Glutamatergic neuron (in vitro differentiated cells): ENCODE measurements at places on chromosomes 6 and 20. TPM values are rescaled to one million over a fixed set of nuclear protein-coding genes. Genes with fewer than 3 reads are reported as not detected.

GRCh38 chr20:48760403-48760983 is 67.3 kb downstream of the PREX1 start:
- DNase-seq, result no peak

DNA sequence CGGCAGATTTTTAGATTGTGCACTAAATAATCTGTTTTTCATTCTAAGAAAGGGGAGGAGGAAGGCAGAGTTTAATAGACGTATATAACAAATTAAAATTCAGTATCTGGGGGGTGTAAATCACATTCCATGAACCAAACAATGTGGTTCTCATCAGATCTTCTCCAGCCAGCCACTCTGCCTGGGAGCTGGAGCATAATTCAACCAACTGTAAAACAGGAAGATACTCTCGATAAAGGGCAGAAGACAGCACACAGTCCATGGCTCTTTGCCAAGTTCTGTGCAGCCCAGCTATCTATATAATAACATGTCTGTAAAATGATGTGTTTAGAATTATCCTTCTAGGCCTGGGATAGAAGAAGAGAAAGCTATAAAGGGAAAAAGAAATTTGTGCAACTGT is 289.9 kb upstream of the ZFP64 start:
- no peak for DNase-seq

DNA sequence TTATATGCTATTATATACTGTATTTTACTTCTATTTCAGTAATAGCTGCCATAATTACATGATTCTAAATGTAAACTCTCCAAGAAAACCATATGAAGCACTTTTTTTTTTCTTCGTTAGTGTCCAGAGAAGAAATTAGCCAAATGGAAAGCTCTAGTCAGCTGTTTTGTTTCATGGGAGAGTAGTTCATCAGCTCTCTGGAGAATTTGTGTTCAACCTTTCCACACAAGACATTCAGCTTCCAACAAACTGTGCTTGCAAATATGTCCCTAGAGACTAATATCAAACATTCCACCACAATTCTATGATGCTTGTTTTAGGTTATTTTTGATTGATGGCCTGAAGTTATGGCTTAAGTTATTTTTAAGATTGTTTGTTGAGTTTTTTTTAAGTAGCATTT is 19.5 kb downstream of the FHL5 start:
- DNase-seq, result no peak

GRCh38 chr6:145042559-145042958 is 692.8 kb downstream of the EPM2A start:
- DNase-seq, result no peak

DNA sequence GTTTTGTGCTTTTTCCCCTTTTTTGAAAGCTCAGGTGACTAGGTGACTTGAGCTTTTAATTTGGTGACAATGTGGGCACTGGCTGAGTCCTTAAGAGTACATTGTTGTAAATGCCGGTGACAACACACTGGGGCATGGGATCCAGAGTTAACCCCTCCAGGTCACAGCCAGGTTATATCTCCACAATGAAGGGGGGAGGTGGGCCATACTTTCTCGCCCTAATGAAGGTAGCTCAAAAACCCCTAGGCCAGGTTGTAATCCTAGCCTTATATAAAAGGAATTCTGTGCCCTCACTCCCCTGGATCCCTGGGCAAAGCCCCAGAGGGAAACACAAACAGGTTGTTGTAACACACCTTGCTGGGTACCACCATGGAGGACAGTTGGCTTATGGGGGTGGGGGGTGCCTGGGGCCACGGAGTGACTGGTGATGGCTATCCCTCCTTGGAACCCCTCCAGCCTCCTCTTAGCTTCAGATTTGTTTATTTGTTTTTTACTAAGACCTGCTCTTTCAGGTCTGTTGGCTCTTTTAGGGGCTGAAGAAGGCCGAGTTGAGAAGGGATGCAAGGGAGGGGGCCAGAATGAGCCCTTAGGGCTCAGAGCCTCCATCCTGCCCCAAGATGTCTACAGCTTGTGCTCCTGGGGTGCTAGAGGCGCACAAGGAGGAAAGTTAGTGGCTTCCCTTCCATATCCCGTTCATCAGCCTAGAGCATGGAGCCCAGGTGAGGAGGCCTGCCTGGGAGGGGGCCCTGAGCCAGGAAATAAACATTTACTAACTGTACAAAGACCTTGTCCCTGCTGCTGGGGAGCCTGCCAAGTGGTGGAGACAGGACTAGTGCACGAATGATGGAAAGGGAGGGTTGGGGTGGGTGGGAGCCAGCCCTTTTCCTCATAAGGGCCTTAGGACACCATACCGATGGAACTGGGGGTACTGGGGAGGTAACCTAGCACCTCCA is 2.2 kb upstream of the VEGFA start:
- no peak for DNase-seq

GRCh38 chr6:129235167-129236000 is 352.4 kb downstream of the LAMA2 start:
- no peak for DNase-seq

DNA sequence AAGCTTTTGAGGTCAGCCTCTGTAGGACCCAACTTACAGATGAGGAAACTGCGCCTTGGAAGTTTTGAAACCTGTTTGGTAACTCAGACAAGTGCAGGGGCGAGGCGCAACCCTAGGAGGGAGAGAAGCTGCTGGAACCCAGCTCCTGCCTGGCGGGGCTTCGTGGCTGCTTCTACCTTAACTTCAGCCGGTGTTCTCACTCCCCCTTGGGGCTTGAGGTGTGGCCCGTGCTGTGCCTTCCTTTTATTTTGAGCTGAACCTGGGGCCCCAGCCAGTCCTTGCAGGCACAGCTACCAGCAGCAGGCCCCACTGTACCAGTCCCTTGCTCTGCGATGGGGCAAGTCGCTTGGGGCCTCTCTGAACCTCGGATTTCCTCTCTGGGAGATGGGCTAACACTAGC is 12.0 kb downstream of the RBM38 start:
- no peak for DNase-seq

DNA sequence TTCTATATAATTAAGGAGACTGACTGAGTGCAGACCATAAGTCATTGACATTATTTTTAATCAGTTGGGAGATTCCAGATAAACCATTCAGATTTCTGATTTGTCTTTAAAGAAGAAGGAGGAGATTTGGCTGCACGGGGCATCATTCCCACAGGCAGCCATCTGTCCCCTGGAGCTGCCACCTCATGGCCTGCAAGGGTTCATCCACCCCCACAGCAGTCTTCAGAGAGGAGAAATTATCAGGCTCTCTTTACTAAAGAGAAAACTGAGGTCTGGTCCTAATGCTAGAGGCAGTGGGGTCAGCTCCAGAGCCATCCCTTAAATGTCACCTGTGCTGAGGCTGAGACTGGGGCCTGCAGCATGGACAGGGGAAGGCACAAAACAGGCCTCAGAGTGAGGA is 501.3 kb upstream of the SULF2 start:
- DNase-seq, result peak; percentile 44

GRCh38 chr6:17768881-17769280 is 62.2 kb upstream of the NUP153 start:
- DNase-seq, result no peak

GRCh38 chr20:432208-432607 is 24.1 kb downstream of the RBCK1 start:
- DNase-seq, result no peak

- no peak for DNase-seq
Observed at GRCh38 chr6:89952105-89952671, 57.9 kb downstream of the GJA10 start.

GRCh38 chr6:20582586-20583443 is 48.6 kb downstream of the CDKAL1 start:
- DNase-seq, result no peak

GRCh38 chr20:38343311-38344106 is 2.8 kb upstream of the LBP start:
- no peak for DNase-seq

GRCh38 chr6:79421001-79421411 is 116.2 kb downstream of the LCA5 start:
- DNase-seq, result no peak

BANF2 gene
- total RNA-seq, result not detected

BACH2 gene
- total RNA-seq, result 96.4 TPM

KHDC1 gene
- total RNA-seq, result 5.8 TPM
